ENCODE measurements at places on chromosomes 4 and X.

GRCh38 chr4:110586131-110586850, 36.6 kb downstream of the PITX2 start:
- no peak for DNase-seq

- DNase-seq: no peak
Measured at GRCh38 chrX:139194571-139195280, 335.8 kb upstream of the F9 start.

DNA sequence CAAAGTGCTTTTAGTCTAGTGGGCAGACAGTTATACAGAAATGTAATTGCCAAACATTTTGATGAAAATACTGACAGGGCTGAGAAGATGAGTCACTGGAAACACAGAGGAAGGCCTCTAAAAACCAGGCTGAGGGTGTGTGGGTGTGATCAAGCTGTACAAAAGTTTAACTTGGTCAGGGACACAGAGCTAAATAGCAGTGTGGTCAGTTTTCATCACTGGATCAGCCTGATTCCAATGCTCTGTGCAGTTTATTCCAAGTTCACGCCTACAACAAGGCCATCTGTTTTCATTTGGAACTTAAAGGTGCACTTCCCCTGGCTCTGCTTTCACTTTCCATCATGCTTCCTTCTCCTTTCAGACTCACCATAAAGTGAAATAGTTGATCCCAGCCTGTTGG, 10.6 kb downstream of the CENPVL3 start:
- DNase-seq: no peak

DNA sequence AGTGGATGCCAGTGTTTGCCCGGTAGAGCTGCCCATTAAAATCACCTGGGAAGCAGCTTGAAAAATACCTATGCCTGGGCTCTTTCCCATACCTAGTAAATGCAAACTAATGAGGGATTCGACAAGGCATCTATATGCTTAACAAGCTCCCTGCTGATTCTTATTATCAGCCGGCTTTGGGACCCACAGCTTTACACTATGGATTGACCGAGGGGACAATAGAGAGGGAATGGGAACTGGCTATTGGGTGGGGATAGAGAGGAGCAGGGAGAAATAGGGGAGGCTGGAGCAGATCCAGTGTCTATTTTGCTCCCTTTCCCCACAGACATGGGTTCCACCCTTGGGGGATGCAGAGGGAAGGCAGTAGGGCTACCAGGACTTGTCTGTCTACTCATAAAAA, 103.1 kb upstream of the TEX13D start:
- no peak for DNase-seq

DNA sequence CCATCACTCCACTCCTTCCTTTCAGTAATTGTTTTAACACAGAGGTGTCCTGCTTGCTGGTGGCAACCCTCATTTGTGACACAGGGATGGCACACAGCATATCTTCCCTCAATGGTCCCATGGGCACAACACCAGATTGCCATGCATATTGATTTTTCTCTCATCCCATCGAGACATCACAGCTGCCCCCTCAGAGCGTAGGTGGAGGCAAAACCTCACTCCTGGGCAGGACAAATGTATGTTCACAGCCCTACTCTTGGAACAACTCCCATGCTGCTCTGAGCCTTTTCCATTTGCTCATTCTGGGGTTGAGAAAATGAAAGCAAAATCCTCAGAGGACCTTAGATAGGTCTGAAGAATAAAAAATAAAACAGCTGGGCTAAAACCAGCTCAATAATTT, 172.2 kb downstream of the GABRB1 start:
- no peak for DNase-seq

DNA sequence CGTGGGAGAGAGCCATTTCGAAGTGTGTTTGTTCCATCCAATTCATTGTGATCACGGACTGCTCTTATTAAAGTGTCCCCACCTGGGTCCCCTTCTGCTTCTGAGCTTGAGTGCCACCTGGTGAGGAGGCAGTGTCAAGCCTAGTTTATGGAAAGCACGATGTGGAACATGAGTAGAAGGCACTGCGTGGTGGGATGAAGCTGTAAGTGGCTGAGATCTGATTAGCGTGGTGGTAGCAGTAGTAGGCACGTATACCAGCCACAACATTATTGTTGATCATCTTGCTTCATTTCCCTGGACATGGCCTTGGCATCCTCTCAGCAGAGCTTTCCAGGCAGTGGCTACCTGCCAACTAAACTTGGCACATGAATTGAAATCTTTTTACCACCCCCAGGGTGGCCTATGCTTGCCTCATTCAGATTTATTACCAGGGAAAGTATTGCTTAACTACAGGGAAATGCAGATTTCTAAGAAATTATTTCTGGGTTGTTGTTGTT, 46.4 kb downstream of the GPAT3 start:
- DNase-seq: no peak

DNA sequence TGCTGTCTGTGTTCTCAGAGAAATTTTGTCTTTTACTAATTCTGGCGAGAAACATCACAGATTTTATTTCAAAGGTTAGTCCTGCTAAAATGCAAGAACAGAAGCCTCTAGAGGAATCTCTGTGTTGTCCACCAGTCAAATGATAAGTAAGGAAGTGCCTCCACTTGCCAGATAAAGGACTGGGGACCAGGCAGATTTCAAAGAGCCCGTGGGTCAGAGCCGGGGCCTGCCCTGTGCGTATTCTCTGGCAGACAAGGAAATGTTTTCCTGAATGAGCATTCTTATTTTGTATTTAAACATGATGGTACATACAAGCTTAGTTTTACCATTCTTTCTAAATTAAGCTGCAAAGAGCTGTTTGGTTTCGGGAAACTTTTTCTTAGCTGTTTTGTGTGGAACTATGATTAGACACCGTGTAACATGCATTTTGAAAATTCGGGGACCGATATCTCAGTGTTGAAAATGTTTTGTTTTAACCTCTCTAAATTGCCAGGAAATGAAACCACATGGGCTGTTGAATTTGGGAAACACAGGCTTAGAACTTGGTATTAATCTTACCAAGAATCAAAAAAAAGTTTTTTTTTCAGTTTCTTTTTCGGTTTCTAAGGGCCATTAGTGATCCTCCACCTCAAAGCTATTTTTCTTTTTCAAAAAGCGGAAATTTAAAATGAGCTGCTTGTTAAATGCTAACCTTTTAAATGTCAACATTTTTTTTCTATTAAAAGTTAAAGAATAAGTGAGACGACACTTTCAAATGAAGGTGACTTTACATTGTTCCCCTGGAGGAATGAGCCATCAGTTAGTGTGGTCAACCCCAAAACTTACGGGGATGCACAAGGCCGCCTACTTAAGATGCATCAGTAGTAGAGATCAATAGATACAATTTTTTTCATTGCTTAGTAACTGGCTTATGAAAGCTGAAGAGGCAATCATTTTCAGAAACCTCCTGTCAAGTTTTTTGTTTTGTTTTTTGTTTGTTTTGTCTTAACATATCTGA, 89.6 kb upstream of the MTM1 start:
- peak; percentile 9 for DNase-seq

DNA sequence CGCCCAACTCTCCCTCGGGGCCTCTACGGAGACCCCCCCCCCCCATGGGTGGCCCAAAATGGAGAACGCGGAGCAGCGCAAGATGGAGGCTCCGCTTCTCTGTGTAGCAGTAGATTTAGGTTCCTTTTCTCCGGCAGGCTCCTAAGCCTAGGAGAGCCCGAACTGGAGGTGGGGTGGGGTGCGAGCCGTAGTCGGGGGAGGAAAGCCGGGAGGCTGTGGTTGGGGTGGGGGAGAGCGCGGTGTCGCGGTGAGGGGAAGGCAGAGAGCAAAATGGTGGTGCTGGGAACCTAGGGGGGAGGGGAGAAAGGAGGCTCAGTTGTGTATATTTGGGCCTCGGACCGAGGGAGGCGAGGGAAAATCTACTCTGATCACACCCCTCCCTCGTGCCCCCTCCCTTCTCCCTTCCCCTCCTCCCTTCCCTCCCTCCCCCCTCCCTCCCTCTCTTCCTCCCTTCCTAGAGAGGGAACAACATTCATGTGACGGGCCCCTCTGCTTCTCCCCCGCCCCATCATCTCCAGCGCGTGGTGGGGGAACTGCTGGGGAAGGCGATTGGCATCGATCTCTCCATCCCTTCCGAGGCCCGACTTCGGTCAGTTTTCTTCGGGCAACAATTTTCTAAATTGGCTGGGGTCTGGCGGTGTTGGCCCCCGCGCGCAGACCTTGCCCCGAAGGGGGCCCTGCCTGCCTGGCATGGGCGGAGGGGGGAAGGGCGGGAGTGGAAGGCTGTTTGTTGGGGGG, at the start of gene STAG2:
Gene STAG2, plus strand, starts transcription at position 439 of the 738 bp plus-strand sequence. CDS start 60,922 bp downstream, outside the sequence.
- DNase-seq: peak; percentile 30

- peak; percentile 45 for DNase-seq
Measured at GRCh38 chrX:49053223-49054072, 5.4 kb upstream of the CCDC120 start.

DNA sequence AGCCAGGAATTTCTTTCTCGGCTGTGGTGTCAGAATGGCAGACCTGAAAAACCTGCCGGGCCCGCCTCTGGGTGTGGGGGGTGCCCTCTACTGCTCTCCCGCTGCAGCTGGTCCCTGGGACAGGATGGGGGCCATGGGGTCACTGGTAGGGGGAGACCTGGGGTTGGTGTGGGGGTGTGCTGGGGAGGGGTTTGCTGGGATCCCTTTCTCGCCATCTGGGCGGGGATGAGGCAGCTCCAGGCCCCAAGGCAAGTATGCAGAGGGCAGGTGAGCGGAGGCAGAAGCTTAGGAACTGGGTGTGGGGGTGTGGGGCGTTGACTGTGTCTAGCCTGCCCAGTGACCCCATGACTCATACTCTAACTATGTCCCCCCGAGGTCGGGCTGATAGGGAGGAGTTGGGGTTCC, 884 bp downstream of the CCDC120 start:
- no peak for DNase-seq

DNA sequence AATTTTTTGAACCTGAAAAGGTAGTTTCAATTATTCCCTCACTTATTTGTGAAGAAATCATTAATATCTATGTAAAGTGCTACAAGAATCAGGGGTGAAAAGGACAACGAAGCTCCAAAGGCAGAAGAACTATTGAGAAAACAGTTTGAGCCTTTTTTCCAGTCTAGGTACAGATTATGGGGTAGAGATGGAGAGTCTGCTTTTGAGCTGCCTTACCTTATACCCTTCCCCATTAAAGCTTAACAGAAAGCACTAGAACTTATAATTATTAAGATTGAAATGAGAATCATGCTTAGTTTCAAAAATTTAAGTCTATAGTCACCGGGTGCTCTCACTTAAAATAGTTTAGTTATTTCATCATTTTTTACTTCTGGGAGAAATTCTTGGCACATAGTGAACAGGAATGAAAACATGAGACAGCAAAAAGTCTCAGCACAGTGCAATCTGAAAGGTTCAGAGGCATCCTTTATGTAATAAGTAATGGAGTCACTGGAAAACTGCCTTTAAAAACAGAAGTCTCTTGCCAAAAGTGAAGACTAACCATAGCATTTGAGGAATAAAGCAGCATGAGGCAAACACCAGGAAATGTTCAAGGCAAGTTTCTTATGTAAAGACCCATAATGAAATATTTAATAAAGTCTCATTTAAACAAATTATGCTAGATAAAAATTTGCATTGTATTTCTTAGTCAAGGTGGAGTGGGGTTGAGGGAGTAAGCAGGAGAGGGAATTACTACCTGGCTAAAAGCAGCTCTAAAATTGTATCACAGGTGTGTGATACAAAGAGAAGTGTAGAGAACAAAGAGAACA, 5.1 kb upstream of the DCLK2 start:
- DNase-seq: no peak

DNA sequence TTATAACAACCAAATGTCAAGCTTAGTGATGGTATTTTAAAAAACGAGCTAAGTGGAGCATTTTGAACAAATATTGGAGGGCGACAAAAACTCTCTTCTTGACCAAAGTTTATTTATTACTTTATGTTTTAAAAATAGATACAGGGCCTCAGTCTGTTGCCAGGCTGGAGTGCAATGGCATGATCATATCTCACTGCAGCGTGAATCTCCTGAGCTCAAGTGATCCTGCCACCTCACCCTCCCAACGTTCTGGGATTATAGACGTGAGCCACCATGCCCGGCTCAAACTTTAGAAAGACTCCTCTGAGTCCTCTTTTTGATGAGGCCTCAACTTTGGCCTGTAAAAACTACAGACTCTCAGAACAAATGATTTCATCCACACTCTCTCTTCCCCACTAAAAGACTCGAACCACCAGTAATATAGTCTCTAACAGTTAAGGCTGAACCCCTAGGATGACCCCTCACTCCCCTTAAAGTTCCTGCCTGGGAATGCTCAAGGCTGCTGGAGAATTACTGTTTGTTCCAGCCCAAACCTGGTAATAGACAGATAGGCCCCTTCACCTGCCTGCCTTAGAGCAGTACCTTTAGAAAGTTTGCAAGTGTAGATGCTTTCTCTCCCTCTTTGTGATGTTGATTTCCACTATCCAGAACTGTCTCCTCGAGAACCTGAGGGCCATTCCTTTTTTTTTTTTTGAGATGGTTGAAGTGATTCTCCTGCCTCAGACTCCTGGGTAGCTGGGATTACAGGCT, 55.3 kb upstream of the HPSE start:
- no peak for DNase-seq

GRCh38 chr4:22264261-22264660, 251.6 kb downstream of the ADGRA3 start:
- DNase-seq: no peak

GRCh38 chr4:73803213-73803612, 33.3 kb upstream of the CXCL6 start:
- no peak for DNase-seq

DNA sequence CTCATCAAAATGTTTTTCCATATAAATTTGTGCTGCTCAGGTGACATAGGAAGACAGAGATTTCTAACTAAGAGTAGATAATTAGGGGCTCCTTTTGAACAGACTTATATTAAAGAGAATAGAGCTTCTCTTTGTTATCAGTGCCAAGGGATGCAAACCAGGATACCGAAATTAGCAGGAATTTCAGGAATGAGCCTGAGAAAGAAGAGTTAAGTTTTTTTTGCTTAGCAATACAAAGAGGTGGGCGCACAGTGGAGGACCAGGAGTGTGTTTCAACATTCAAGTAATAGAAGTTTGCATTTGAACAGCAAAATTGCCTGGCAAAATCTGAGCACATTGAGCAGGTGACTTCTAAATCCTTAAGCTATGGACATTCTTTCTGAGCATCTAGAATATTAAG, 541.3 kb downstream of the GBA3 start:
- DNase-seq: no peak

- no peak for DNase-seq
Measured at GRCh38 chr4:122673252-122673651, 52.4 kb upstream of the IL21 start.

- DNase-seq: no peak
Measured at GRCh38 chr4:106898621-106899230, 137.4 kb downstream of the DKK2 start.

DNA sequence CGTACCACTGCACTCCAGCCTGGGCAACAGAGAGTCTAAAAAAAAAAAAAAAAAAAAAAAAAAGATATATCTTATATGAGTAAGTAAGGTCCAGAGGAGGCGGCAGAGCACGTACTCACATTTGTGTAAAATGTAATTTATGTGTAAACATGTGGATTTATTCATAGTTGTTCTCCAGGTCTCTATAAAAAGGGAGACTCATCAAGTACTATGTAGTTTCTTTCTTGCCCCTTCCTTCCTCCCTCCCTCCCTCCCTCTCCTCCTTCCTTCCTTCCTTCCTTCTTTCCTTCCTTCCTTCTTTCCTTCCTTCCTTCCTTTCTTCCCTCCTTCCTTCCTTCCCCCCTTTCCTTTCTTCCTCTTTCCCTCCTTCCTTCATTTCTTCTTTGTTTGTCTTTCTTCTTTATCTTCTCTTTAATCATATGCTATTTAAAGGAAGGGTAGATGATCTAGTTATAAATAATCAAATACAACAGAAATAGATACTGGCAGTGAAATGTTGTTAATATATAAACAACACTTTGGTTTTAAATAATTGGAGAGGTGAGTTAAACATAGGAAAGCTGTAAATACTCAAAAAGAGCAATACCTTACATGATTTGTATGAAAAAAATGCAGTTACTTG, 344.8 kb downstream of the ANK2 start:
- no peak for DNase-seq

GRCh38 chrX:115561605-115562479, 868 bp downstream of the PLS3 start:
- no peak for DNase-seq
